ENCODE measurements at places on chromosomes 5 and 9.

DNA sequence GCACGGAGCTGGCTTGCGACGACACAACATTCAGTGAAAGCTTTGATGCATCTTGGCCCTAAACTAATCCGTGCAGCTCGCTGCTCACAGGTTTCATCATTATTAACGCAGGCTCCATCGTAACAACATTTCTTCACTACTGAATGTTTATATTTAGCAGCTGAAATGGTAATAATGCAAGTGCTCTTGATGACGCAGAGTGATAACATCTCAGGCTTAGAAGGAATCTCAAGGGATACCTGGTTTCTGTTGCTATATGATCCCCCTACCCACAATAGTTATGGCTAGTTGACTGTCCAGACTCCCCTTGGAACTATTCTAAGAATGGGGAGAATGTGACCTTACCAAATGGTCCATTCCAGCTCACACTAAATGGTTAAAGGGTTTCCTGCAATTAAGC, 36.2 kb downstream of the C5 start:
- no peak for DNase-seq

DNA sequence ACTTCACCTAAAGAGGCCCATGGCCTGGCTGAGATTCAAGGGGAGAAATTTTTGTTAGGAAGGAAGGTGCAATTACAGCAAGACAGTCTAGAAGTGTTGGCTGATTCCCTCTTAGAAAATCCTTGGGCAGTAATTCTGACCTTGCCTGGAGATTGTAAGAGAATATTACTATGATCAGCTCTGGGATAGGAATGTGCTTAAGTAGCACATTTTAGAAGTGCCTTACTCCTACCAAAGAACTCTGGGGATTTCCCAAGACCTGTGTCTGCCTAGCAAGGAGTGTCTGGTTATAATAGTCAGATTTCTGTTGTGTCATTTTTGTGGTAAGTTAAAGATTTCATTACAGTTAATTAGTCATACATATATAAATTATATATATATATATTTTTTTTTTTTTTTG, 52.3 kb downstream of the NLN start:
- DNase-seq = no peak

DNA sequence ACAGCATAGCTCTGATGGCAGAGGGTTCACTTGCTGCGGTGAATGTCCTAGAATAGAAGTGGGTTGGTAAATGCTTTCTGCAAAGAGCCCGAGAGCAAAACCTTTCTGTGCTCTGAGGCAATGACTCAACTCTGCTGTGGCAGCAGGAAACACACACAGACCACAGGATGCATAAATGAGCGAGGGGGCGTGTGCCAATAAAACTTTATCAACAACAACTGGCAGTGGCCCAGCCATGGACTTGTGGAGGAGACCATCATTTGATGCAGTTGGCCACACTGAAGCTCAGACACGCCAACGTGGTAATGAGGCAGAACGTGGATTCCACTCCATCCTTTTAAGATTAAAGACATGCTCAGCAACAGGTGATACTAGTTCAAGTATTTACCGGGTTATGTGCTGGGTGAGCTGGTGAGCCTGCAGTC, 6.8 kb downstream of the MRPL36 start:
- DNase-seq = peak; percentile 49

DNA sequence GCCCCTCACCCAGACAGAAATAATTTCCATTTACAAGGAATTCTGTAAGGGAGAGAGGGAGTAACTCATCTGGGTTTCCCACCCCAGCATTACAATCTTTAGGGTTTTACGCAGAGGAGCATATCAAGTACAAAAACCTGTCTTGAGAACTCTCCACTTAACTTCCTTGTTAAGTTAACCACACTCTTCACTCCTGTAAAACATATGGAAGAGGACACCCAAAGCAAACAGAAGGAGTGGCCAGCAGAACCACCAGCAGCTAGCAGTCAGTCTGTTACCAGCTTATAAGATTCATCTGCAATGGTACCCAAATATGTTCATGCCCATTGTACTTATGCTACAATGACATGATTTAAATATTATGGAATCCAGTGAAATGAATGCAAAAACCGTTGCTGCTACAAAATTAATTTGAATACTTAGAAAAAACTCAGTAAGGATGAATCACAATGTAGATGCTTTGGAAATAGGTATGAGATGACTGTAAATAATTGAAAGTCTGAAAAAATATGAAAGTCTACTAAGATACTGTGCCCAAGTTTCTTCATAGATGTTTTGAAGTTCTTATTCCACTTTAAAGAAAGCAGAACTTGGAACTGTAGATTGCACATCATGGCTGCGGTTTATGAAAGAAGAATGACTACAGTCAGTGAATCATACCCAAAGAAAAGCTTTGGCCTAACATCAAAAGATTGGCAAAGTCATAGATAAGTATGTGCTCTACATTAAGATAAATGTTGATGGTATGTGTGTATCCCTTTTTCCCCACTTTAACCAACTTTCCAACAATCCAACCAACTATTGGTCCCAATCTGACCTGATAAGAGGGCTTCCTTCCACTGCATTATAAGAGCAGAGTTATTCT, 233.6 kb downstream of the ACTL7B start:
- no peak for DNase-seq
